ENCODE measurements at places on chromosomes 12 and 14.

GRCh38 chr12:93624595-93625294 is 52.3 kb downstream of the SOCS2 start:
- DNase-seq, result no peak

- DNase-seq, result no peak
These were observed 1353.2 kb downstream of the AACS start for GRCh38 chr12:126418400-126418799.

GRCh38 chr14:59347511-59347900 is 117.7 kb downstream of the GPR135 start:
- no peak for DNase-seq

DNA sequence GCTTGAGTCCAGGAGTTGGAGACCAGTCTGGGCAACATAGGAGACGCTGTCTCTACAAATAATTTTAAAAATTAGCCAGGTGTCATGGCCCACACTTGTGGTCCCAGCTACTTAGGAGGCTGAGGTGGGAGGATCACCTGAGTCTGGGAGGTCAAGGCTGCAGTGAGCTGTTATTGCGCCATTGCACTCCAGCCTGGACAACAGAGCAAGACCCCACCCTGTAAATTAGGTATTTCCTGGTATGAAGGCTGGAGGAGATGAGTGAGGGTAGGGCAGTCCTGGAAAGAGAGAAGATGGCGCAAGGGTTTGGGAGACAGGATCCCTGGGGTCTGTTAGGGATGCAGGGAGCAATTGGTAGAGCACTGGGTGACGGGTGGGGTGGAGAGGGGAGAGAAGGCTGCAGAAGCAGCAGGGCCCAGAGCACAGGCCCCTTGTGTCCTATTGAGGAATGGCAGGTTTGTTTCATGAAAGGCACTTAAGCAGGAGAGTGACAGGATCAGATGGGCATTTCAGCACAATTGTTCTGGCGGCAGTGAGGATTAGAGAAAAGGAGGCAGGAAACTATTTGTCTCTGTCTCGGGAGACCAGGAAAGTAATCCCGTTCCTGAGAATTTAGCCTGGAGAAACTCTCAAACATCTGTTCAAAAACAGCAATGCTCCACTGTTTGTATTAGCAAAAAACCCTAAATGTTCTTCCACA is 47.2 kb upstream of the KTN1 start:
- no peak for DNase-seq

DNA sequence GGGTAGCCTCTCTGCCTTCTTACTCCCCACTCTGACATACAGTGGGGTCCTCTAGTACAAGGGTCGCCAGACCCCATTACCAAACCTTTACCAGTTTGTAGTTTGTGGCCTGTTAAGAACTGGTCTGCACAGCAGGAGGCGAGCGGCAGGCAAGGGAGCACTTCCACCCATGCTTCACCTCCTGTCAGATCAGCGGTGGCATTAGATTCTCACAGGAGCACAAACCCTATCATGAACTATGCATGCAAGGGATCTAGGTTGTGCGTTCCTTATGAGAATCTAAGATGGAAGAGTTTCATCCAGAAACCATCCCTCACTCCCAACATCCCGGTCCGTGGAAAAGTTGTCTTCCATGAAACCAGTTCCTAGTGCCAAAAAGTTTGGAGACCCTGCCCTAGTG is 146.5 kb downstream of the HMGA2 start:
- DNase-seq, result no peak
